Naive thymus-derived CD8-positive, alpha-beta T cell (primary cell): ENCODE measurements at places on chromosomes 12 and 14.
A peak's percentile ranks its signal among the peaks of the same experiment; 100 is the strongest.

DNA sequence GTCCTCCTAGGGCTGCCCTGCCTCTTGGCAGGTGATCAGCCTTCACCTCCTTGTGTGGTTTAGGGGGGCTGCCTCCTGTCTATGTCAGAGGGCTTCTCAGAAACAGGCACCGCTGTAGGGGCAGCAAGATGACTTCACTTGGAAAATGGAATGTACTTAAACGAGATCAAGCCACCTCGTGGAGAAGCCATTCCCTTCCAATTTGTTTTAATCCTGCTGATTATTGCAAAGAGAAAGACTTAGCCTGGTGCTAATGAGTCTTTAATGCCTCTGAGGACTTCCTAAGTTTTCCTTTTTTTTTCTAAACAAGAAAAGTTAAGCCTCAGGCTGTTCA is 62.3 kb upstream of the RFLNA start:
- no peak for DNase-seq

GRCh38 chr14:36208690-36209278 is 32.3 kb upstream of the PTCSC3 start:
- no peak for DNase-seq

DNA sequence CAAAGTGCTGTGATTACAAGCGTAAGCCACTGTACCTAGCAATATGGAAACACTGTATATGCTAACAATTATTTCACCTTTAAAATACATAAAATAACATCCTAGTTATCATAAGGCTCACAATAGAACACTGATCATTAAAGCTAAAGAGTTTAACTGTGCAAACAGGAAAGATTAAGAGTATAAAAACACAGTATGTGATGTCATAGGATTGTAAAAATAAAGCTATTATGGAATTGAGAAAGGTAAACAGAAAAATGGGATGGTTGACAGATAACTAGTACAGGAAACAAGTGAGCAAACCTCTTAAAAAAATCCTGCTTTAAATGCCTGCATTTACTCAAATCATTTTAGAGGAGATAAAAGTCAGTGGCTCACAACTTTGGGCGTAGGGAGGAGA is 10.8 kb upstream of the IPO8 start:
- no peak for DNase-seq

DNA sequence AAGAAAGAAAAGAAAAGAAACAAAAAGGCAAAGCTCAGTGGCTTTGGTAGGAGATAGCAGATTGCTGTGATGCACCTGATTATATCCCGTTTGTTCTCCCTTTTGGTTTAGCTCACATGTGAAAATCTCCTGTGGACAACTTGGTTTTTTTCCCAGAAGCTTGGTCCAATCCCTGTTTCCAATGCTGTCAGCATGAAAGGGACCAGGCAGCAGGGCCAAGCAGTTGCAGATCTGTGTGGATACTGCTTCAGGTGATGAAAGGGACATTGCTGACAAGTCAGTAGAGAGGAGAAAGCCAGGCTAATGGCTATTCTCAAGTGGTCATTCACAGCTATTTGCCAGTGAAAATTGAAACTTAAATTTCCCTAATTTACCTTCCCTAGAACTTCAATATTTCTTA is 18.8 kb upstream of the SLCO1A2 start:
- DNase-seq: no peak

DNA sequence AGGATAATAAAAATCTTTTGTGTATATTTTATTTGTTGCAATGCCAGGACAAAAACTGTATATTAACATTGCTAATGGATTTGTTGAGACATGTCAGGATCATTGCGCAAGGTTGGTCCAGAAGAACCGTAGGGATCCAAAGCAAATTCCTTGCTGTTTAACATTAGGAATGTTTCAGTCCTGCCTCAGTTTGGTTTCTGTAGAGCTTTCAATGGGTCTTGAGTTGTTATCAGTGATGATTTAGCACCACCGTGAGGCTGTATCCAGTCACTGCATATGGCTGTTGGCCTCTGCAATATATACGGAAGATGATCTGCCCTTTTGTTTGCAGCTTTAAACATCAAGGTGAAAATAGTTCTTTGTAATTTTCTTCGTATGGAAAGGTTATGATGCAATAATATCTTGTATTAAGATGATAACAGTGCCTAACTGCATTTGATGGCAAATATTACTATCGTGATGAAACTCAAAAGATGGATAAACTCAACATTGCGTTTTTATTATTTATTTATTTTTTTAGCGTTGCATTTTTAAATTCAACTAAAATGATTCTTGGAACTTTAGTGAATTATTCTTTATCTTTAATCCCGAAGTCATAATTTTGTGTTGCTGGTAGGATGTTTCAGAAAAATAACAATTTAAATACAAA is 231.2 kb downstream of the AKAP6 start:
- peak; percentile 9 for DNase-seq

GRCh38 chr12:79901506-79901905 is 33.4 kb downstream of the PPP1R12A start:
- no peak for DNase-seq

- DNase-seq: no peak
Observed at GRCh38 chr14:77502109-77502782, 3.6 kb upstream of the ISM2 start.

GRCh38 chr14:32607399-32607798 is 278.3 kb downstream of the AKAP6 start:
- DNase-seq: no peak

DNA sequence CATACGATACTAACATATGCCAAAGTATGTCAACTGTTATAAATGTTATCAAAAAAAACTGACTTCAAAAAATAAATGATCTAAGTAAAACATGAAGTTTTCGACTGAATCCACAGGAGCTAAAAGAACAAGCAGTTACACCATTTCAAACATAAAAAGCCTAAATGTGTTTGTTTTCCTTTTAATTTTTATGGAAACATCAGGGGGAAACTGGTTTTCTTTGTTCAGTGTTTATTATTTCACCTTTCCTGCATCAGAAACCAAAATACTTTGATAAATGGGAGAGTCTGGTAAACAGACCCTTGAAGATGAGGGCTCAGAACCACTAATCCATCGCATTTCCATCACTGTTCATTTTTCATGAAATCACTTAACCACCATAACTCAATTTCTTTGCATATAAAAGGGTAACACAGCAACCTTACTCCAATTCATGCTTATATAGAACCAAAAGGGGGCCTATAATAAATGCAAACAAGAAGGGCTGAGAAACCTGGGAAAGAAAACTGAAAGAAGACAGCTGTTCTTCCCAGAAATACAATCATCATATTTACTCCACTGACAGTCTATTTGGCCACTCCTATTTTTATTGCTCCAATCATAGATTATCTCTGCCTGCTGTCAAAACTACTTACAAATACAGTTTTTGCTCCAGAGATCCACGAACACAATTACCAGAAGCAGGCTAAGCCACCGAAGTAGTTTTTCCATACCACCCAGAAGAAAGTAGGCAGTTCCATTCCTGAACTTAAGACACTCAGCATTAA is 17.0 kb downstream of the FGD6 start:
- no peak for DNase-seq

GRCh38 chr12:112798048-112798760 is 6.7 kb downstream of the RPH3A start:
- DNase-seq: no peak

- no peak for DNase-seq
Observed at GRCh38 chr12:50248883-50249282, 34.4 kb downstream of the LIMA1 start.

- no peak for DNase-seq
Observed at GRCh38 chr12:54439521-54440255, 20.6 kb upstream of the ITGA5 start.

DNA sequence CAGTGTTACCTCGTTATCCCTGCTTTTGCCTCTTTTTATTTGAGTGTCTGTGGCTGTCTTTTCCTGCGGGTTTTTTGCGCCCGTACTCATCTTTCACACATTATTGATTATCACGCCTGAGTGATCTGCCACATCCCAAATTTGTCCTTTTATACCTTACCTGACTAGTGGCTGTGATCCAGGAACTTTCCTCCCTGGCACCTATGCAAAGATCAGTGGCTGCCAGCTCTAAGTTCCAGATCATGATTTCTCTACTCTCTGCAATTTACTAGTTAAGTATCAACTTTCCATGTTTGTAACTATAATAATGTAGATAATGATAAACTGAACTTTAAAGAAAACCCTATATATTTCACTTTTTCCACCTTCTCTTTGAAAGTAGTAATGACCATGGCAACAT is 36.9 kb downstream of the PLEKHA5 start:
- DNase-seq: no peak

GRCh38 chr14:56268039-56268438 is 149.8 kb downstream of the PELI2 start:
- DNase-seq: no peak

DNA sequence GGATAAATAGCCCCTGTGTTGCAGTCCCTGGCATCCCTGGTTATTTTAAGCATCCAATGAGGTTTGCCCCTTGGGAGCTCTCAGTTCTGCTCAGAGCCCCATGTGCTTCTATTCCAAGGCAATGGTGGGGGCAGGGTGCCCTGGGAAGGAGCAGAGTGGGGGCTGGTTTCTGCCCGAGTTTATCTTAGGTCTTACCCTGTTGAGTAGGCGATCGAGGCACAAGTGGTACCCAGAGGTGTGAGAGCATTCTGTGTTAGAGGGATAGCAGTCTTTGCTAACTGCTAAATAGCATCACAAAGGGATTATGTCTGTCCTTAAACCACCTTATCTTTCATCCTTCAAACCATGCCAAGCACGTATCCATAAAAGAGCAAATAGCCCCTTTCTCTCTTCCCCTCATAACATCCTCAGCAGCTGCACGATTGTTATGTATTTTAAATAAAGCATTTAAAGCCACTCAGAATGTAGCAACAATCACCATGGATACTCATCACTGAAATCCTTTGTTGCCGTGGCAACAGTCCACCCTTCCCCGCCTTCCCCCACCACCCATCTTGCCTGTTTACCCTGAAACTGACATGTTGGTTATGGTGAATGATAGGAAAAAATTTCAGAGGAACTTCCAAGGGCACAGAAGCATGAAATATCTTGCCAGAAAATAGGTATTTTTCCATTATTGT is 139.3 kb downstream of the PTPN11 start:
- DNase-seq: no peak

DNA sequence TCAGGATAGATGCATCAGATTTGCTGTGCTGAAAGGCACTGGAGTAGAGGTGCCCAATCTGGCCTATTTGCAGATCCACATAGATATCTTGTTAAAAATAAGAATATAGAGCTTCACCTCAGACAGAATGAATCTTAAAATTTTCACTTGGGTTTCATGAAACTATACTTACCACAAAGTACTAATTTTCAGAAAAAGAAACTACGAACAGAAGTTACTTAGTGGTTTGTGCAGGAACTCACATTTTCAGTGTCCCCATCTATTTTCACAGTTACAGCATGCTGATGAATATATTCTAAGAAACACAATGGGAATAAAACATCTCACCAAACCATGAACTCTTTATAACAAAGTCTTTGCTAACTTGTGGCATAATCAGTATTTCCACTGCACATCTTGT is 449.4 kb downstream of the RERGL start:
- DNase-seq: no peak

DNA sequence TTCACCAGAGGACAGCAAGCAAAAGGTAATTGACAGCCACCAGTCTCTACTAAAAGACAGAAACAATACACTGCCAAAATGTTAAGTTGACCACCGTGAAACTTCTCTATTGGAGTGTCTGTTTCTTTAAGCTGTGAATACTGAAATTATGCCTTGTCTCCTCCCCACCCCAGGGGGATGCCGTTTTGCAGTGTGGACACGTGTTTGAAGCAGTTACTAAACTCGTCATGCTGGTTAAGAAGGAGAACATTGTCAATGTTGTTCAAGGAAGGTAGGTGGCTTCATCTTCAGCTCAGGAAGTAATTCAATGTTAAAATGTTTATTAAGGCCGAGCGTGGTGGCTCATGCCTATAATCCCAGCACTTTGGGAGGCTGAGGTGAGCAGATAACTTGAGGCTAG is 32.8 kb downstream of the KCTD10 start:
- DNase-seq: no peak

- no peak for DNase-seq
Observed at GRCh38 chr12:112514926-112515642, 96.3 kb downstream of the PTPN11 start.

DNA sequence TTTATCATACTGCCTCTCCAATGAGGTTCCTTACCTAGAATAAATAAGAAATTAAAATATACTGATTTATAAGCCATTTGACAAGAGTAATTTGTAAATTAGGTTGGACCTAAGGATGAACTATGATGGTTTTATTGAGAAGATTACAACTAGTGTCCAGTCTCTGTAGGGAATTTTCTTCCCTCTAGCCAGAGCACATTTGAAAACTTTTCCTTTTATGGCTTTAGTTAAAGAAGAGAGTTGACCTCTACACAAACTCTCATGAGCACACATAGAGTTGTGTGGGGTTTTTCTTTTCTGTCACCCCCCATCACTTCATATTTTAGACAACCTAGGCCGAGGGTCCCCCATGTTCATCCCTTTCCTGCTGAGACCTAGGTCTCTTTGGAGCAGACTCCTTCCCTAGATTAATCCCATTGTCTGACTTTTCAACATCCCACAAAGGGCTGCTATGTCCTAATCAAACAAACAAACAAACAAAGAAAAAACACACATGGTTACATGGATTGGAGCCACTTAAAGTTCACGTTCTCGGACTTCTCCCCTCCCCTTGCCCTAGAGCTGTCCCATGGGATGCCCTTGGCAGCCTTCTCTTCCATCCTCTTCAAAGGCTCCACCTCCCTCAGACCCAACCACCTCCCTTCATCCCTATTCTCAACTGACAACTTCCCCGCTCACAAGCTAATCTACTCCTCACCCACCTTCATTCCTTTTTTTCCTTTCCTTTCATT is 40.7 kb downstream of the GPR135 start:
- no peak for DNase-seq

DNA sequence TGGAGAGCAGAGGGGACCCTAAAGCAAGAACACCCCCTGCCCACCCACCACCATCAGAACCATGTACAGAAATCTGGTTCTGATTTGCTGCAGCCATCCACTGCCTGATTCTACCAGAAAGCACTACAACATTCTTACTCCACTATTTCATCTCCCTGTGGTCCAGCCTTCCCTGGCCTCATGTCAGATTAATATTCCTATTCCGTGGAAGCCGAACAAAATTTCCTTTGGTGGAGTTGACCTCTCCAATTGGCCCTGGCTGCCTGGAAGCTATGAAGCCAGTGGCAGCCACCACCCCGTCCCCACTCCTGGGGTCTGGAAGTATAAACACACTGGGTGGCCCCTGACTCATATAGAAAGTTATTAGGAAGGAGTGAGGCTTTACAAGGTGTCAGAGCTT is 60.2 kb downstream of the ANO2 start:
- DNase-seq: no peak

DNA sequence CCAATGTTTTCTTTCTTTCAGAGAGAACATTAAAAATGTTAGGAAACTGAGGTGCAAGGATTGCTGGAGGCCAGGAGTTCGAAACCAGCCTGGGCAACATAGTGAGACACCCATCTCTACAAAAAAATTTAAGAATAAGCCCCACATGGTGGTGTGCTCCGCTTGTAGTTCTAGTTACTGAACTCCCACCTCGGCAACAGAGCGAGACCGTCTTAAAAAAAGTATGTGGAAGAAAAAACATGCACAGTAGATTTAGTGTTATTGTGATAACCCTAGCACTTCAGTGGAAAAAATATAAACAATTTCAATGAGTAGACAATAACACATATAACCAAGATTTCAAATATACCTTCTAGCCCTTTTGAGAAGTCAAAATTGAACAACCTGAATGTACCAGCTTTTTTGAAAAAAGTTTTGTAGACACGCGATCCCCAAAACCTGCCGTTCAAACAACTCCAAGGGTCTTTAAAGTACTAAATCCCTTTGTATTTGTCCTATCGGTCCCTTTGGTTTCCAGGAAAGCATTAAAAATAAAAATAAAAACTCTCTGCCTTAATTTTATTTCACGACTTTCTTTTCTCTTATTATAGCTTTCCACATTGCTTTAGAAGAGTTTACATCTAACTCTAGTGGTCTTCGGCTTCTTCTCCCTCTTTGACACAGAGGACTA is 1.0 kb upstream of the ANO6 start:
- DNase-seq: no peak
